ENCODE measurements at places on chromosomes 2 and 18. TPM values are rescaled to one million over a fixed set of nuclear protein-coding genes. Genes with fewer than 3 reads are reported as not detected.

DNA sequence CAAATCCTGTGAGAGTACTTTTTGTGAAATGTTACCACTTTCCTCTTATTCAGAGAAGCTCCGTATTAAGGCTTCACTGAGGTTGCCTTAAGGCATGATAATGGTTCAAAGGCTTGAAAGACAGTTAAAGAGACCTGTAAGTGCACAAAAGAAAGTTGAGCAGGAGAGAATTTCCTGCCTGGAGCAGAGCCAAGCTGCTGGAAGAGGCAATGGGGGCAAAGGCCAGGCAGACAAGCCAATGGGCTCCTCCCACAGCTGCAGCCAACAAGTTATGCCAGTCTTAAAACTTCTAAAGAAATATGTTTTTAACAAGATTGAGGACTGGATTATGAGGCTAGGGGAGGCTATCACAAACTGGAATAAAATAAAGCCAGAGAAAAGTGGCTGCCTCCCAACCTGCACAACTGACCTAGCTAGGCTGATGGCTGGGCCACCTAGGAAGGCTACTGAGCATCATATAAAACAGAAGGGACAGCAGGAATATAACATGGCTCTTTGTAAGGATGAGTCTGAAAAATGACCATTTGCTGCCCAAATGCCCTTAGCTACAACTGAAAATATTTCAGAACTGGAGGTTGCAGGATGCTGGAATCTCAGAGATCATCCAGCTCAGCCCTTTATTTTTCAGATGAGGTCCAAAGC, 2.1 kb downstream of the IL1B start:
- DNase-seq, result no peak

DNA sequence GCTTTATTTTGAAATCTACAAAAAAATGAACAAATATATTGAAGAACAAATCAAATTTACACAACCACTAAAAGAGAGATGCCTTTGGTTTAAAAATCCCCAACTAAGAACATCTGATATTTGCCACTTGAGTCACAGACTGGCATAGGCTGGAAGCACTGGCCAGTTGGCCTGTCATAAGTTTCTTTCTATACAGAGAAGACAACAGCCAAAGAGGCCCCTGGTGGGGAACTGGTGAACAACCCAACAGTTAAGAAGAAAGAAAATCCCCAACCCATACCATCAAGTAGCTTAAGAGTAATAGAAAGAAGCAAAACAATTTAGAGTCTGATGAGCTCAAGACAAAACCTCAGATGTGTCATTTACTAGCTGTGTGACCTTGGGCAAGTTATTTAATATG, 45.5 kb downstream of the OSR1 start:
- no peak for DNase-seq

TBC1D8 gene
- 52.3 TPM for total RNA-seq

DNA sequence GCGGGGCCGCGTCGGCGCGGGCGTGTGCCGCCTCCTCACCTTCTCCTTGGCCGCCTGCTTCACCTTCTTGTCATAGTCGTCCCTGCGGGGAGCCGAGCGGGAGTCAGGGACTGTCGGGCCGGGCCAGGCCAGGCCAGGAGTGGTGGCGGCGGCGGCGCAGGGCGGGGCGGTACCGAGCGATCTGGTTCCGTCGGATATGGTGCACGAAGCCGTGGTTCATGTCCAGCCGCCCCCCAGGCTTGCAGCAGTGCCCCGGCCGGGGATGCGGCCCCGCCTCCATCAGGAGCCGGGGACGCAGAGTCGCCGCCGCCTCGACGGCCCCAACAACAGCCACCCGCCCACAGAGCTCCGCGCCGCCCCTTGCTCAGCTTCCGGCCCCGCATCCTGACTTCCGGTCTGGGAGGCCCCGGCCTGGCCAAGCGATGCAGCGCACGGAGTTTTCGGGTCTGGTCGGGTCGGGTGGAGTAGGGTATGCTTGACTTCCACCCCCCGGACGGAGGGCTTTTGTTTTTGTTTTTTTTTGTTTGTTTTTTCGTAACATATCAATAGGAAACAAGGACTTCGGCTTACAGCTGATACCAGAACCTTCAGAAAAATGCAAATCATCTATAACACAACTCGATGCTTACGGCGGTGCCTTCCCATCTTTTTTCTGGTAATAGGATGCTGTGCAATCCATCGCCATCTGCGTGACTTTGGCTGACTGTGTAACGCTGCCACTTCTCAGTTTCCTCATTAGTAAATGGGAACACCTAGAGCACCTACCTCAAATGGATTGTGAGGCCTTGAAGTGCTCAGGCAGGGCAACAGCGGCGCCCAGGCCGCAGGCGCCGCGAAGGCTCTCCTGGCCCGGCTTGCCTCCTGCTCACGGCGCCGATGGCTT, at the start of gene C2orf68:
TSS of gene C2orf68 (minus strand) at position 362 of the 883 bp plus-strand sequence. CDS start at position 280, 82 bp downstream.
- DNase-seq, result no peak

- DNase-seq, result no peak
Observed at GRCh38 chr2:56229397-56230060, 45.7 kb downstream of the CCDC85A start.

C2orf66 gene
- 1.1 TPM for total RNA-seq

- no peak for DNase-seq
Observed at GRCh38 chr2:55879976-55880375, 43.6 kb downstream of the EFEMP1 start.

GRCh38 chr2:222912117-222912516, 51.3 kb downstream of the ACSL3 start:
- DNase-seq, result no peak

GRCh38 chr18:50097702-50098101, 97.2 kb downstream of the MYO5B start:
- DNase-seq, result no peak

DIPK1C gene
- total RNA-seq, result not detected

TMX3 gene
- 55.0 TPM for total RNA-seq

GCA gene
- 5.5 TPM for total RNA-seq

ABCG8 gene
- total RNA-seq, result not detected

DNA sequence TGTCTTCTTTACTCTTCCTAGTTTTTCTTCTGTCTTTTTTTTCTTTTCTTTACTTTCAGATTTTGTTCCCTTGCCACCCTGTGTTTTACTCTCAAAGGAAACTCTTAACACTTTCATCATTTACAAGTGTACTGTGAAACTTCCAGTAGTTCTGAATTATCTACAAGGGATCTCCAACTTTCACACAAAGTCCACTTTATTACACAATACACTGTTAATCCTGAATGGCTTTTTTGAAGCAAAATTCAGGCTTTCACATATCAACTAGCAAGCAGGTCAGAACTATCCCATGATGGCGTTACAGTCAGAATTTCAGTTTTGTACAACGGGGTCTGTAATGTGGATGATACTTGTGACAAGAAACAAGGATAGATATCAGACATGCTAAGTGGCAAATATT, 34.5 kb downstream of the RMP24 start:
- DNase-seq, result no peak

- no peak for DNase-seq
Observed at GRCh38 chr2:148617219-148617618, 27.3 kb upstream of the EPC2 start.

DNA sequence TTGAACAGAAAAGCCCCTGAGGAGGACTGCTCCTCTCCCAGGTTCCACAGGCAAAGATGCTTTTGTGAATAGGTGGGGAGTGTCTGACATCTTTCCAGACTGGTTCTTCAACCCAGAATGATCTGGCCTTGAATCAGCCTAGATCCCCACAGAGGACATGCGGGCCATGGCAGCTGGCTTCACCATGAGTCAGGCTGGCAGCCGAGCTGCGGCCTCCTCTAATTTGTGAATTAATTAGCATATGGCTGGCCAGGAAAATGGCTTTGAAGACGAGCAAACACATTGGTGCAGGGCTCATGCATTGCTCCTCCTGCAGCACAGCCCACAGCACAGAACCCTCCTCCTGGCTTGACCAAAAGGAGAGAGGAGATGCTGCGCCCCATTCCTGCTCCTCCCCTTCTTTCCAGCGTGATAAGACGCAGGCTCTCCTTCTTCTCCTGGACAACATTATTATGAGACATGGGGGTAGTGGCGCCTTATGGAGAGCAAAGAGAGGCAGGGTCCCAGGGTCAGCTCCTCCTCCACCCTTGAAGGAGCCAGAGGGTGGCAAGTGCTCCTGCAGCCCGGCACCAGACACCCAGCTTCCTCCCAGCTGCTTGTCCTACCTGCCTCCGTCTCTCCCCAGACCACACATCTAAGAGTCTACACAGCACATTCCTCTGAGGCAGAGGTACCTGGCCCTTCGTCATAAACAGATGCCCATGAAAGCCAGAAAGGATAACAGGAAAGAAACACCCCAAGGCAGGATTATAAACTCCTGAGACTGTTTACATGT, 66.7 kb downstream of the EDAR start:
- DNase-seq, result no peak

DNA sequence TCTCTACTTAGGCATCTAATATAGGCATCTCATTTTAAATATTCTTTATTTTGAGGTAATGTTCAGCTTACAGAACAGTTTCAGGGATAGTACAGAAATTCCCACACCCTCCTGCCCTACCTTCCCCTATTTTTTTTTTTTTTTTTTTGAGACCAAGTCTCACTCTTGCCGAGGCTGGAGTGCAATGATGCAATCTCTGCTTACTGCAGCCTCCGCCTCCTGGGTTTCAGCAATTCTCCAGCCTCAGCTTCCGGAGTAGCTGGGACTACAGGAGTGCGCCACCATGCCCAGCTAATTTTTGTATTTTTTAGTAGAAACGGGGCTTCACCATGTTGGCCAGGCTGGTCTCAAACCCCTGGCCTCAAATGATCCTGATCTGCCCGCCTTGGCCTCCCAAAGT, 97.6 kb downstream of the EPB41L5 start:
- DNase-seq, result no peak

GRCh38 chr2:168035458-168035857, 211.9 kb downstream of the STK39 start:
- no peak for DNase-seq

GRCh38 chr2:234335661-234336228, 161.1 kb downstream of the ARL4C start:
- DNase-seq, result no peak

AQP12A gene
- total RNA-seq, result not detected

DNA sequence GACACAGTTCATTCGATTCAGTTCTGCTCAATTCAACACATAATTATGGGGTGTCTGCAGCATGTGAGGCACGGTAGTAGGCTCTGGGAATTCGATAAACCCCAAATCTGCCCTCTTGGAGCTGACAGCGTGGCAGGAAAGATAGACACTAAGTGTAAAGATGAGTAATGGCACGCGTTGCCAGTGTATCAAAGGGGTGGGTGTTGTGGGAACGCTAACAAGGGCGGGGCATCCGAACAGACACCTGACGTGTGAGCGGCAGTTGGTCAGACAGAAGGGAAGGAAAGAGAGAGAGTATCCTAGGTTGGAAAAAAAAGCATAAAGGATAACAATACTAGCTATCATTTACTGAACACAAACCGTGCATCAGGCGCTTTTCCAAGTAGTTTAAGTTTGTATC, 125.7 kb upstream of the HAAO start:
- no peak for DNase-seq

DNA sequence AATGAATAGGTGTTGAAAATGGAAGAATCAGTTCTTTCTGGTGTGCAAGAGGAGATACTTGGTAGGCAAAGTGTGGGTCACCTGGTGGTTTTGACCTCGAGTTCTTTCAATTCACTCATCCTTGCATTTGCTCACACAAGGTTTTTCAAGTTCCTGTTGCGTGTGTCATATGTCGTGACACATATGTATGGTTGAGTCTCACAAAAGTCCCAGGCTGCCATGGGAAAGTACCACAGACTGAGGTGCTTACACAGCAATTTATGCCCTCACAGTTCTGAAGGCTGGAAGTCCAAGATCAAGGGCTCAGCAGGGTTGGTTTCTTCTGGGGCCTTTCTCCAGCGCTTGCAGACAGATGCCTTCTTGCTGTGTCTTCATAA, 64.4 kb downstream of the NCK2 start:
- no peak for DNase-seq

RNF125 gene
- total RNA-seq, result 1.6 TPM

- no peak for DNase-seq
Observed at GRCh38 chr2:109472974-109473373, 140.8 kb downstream of the SEPTIN10 start.

DNA sequence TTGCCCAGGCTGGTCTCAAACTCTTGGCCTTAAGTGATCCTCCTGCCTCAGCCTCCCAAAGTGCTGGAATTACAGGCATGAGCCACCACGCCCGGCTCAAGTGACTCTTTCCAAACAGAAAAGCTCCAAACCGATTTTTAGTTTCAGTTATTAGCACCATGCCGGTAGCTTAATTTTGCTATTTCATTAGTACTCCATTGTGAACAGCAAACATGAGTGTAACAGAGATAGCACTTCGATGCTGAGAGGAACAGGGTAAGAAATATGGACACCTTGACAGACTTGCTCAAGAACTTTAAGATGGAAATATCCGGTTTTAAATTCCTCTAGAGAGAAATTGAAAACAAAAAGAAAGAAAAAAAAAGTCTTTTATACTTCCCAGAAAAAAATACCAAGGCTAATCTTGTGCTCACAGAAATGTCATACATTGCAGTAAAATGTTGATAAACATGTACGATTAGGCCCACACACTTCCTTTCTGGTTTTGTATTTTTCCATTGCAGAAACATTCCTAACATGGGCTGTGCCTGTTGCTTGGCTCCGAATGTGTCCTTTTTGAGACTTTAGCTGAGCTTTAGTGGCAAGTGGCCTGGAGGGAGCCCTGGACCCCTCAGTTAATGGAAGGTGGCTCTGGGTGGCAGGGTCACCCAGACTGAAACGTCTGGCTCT, 18.3 kb downstream of the FHL2 start:
- DNase-seq, result no peak

LYG1 gene
- 1.2 TPM for total RNA-seq

- no peak for DNase-seq
Observed at GRCh38 chr2:202870431-202871299, 901 bp downstream of the ICA1L start.

GRCh38 chr18:33804258-33804657, 226.2 kb downstream of the ASXL3 start:
- DNase-seq, result no peak

DNA sequence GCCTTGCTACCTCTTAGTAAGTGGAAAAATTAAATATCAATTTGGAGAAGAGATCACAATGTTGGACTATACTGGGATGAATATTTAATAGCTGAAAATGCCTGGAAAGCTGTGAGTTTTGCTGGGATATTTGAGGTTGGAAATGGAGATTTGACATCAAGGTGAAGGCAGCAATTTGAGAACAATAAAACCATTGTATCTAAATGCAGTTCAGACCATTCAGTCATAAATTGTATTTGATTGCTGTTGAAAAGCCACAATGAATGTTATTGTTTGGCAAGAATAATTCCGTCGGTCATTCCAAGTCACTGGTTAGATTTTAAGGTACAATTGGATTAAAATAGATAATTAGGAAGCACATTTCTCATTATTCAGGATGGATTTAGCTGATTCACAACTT, 325.6 kb downstream of the HRH4 start:
- no peak for DNase-seq

PROM2 gene
- total RNA-seq, result 4.8 TPM

RPS27A gene
- total RNA-seq, result 1,983 TPM

DNA sequence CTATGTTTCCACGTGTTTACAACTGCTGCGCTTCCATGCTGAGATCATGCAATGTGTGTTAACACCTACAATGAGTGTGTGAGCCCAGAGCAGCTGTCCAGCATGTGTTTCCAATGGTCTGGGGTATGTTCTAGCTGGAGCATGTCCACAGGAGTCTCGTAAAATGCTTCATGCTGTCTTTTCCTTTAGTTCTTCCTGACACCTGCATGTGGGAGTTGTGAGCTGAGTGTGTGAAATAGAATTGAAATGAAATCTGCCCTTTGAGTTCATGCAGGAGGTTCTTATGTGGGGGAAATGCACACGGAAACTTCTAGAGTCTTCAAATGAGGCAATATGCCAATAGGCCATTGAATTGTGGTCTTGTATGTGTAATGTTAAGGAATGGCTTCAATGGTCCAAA, 205.1 kb downstream of the RND3 start:
- DNase-seq, result no peak

All from glomerular endothelial cell (primary cell).